Foreskin melanocyte (primary cell): ENCODE measurements at places on chromosomes 12 and 14.

DNA sequence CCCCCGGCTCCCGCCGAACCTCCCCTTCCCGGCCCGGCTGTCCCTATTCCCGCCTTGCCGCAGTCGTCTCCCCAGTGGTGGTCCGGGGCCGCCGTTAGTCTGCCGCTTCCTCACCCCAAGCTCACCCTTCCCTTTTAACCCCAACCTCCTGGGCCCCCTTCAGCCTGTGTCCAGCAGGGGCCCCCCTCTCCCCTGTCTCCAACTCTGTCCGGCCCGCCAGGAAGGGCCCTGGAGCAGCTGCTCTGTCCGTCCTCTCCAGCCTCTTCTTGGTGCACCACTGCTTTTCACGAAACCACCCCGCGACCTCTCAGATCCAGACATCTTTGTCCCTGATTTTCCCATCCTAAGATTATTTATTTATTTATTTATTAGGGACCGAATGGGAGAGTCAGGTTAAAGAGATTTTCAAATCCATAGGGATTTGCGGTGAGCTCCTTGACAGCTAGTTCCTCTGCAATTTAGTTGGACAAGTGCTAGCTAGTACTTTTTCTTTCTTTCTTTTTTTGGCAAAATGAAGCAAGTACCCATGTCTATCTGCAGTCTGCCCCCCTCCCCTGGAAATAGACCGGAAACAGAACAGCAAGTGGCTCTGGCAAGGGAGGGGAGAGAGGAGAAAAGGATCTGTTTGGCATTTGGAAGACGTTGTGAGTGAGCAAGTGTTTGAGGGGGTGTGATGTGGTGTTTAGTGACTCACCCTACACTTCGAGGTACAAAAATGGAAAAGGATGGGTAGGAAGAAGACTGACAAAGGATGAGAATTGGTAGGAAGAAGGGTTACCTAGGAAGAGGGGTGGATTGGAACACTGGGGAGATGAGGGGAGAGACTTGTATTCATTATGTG, 632 bp downstream of the UBR7 start:
- DNase-seq: peak; percentile 28

- no peak for DNase-seq
Measured at GRCh38 chr14:65208548-65208947, 106.2 kb upstream of the MAX start.

- no peak for DNase-seq
Measured at GRCh38 chr12:54678131-54678530, 30.0 kb upstream of the DCD start.

DNA sequence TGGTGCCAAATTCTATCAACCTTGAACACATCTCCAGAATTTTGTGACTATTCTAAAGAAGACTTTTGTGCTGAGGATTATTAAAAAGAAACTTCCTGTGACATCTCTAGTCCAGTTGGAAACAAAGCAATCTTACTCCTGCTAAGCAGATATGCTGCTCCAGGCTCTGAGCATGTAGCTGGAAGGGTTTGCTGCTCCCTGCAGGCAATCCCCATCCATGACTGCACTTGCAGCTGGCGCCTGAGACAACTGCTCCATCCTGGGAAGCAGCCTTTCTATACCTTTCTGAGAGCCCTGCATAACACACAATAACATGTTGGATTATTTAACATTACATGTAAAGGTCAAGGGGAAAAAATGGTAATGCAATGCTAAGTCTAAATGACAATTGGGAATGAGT, 105.1 kb downstream of the NDUFA12 start:
- no peak for DNase-seq

DNA sequence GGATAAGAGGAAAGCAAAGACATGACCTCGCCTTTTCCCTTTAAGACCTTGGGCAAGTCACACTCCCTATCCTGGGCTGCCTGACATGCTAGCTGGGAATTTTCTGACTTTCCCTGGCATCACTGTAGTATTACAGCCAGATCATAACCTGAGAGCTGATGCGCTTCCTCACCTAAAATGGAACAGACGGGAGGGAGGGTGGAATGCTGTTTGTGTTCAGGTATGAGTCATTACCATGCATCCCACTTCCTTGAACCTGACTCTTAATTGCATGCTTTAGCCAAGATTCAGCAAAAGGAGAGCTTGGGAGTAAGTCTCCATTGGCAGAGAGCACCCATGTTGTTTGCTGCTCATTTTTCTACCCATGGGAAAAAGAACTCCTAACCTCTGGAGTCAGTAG, 156.5 kb downstream of the KCNK10 start:
- no peak for DNase-seq

DNA sequence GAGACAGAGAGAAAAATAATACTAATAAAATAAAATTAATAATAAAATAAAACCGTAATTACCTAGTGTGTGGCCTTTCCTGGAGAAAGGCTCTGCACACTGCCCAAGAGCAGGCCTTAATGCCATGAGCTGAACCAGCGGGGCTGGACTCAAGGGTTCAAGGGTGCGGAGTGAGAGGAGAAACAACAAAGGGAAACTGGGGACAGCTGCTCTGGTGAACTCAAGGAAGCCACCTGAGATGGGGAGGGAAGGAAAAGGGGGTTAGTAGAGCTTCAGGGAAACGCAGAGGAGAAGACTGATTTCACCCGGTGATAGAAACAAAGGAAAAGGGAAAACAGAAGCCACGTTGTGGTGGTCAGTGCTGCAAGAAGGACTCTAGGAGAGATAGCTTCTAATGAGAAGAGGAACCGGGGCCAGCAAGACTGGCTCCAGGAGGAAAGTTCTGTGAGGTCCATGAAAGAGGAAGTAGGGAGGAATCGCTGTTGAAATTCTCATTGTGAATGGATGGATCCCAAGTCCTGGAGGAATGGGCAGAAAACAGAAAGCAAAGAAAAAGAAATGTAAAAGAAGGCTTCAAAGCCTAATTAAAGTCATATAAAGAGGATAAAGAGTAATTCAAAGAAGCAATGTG, 48.3 kb upstream of the BCL2L14 start:
- no peak for DNase-seq

GRCh38 chr12:120951-121350, 54.4 kb downstream of the IQSEC3 start:
- DNase-seq: no peak

DNA sequence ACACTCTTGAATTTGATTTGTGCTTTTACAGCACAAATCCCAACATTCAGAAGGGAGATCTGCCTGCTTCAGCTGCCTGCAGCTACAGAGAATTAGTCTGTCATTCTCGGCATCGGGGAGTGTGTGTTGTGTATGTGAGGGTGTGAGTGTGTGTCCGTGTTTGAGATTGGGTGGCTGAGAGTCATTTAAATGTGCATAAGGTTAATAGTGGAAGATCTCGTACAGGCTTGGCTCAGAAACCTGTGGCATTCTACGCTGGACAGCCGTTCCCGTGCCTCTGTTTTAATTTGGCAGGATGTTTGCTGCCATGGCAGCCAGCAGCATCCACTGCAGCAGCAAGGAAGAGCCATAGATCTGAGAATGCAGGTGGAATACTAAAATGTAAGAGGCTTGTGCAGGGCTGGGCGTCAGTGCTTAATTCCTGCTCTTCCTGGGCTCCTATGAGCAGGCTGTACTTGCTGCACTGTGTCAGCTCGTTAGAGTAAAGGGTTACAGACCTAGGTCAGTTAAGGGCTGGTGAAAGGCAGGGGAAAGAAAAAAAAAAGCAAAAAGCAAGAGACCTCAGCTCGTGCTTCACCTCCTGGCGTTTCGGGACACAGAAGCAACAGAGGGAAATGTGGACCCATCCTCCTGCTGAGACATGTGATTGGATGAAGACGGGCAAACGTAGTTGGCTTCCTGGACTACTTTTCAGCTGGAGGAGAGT, 205.4 kb downstream of the NAV3 start:
- DNase-seq: no peak

DNA sequence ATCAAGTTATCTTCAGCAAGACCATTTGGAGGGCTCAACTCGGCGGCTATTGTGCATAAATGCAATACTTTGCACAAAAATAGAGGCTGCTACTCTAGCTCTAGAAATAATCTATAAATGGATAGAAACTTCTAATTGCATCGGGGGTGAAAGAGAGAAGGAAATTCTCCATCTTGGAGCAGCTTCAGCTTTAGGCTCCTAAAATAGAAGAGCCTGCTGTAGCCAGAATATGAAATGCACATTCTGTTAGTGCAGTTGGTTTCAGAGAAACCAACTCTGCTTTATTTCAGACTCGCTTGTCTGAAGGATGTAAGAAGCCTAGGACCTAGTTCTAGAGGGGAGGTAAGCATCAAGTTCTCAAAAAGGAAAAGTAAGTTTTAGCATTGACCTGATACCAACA, 38.1 kb downstream of the SNRPF start:
- DNase-seq: no peak

DNA sequence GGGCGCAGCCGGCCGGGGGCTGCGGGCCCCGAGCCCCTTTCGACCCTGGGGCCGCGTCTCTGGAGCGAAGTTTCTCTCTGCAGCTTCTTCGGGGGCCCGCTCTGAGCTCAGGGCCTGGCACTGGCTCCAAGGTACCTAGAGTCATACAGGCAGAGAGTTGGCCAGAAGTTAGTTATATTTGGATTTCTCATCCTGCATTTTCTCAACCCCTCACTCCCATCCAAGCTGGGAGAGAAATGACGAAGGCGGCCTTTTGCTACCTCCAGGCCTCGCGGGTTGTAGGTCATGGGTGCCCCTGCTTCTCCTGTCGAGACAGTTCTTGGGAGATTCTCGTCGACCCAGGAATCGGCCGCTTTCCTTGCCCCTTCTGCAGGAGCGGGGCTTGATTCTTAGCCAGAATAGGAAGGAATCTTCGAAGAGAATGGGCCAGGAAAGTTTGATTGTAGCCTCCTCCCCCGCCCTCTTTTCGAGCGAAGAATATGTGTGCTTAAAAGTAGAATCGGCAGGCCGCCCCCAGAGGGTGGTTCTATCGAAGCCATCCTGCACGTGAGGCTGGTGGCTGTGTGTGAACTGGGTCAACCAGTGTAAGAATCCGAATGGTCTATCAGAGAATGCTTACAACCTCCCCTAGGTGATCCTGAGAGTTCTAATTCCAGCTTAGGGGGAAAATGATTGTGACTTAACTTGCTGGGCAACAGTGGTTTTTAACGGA, 785 bp downstream of the MLEC start:
- no peak for DNase-seq

GRCh38 chr12:104462931-104463339, 6.2 kb downstream of the CHST11 start:
- no peak for DNase-seq

- no peak for DNase-seq
Measured at GRCh38 chr14:105532735-105533141, 6.4 kb downstream of the TMEM121 start.

DNA sequence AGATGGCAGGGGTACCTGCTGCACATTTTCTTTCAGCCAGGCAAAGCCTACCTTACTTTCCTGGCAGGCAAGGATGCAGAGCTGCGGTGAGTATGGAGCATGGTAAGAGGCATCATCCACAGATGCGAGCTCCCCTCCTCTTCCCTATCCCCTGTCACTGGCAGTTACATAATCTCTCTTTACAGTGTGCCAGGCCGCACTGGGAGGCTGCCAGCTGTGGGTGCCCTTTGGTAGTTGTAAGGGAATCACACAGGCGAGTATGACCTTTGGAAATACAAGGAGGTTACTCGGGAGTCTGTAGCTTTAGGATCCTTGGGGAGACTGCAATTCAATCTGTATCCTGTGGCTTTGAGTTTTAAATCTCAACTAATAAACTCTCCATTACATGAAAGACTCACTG, 132.5 kb downstream of the KTN1 start:
- DNase-seq: no peak

DNA sequence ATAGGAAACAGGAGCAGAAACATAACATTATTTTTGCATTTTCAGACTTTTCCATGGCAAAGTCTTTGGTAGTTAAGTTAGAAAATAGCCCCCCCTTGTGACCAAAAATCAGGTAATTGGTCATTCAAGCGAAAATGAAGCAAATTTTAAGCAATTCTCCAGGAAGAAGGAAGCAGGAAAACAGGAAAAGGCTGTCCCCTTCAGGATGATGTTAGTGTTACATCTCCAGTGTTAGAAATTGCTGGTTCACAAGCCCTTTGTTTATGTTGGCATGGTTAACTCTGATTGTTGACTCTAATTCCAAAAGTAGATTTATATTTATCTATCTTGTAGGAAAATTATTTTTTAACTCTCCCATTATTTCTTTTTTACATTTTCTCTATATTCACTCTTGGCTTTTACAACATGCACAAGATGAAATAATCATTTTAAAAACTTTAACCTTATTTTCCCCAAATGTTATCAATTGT, 18.8 kb upstream of the GAS2L3 start:
- DNase-seq: peak; percentile 85

DNA sequence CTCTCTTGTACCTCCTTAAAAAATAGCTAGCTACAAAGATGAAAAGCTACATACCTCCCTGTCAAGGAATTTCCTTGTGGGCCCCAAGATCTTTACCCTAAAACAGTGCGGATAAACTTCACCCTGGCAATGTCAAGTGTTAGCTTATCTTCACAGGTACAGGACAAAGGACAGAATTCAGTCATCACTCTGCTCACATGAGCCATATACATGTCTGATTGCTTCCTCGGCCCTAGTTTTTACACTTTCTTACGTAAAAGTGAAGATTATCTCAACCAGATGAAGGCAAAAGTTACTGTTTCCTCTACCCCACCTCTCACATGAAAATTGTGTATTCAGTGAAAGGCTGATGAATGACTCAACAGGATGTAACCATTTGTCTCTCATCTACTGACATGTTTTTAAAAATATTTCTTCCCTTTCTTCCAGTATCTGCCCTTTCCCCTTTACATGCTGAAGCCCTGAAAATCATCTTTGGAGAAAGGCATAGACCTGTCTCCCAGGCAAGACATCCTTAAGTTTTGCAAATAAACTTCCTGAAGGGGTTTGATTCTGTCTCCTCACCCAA, 890.1 kb downstream of the GALC start:
- DNase-seq: no peak

DNA sequence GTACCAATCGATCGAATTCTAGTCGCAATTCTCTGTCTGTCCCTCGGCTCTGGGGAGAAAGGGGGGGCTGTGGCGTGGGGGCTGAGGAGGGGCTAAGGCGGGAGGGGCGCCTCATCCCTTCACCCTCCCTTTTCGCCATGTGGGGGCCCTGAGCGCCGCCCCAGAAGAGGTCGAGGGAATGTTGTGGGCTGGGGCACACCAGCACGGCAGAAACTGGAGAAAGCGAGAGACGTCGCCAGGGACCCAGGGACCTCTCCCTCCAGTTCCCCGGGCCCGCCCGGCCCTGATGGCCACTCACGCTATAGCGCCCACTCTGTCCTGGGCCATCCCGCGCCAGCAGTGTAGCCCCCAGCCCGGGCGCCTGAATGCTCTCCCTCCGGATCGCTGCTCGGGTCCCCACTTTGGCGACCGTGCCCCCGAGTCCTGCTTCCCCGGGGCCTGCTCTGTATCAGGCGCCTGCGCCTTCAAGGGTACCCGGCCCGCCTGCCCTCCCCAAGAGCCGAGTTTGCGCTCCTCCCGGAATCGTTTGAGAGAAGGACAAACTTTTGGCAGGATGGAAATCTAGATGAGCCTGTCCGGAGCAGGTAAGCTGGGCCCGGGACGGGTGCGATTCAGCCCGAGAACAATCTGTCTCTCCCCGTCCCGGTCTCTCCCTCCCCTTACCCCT, 62.6 kb downstream of the SMUG1 start:
- no peak for DNase-seq

- no peak for DNase-seq
Measured at GRCh38 chr12:50086148-50086547, 1.0 kb downstream of the SMARCD1 start.
